ENCODE measurements at places on chromosomes 3 and 15.

DNA sequence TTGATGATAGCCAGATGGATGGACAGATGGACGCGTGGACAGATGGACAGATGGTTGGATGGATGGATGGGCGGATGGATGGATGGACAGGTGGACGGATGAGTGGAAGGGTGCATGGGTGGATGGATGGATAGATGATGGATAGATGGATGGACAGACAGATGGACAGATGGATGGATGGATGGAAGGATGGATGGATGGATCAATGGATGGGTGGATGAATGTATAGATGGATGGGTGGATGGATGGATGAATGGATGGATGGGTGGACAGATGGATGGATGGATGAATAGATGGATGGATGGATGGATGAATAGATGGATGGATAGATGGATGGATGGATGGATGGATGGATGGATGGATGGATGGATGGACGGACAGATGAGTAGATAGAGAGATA, 40.9 kb downstream of the GABRB3 start:
- DNase-seq: no peak
- no peak overlapping the region for H3K4me3 ChIP-seq
- H3K27me3 ChIP-seq: no peaks in the 10 kb centered on the region
- H3K36me3 ChIP-seq: no peaks in the 10 kb centered on the region

- no peak for DNase-seq
- no peaks in the 10 kb centered on the region for H3K36me3 ChIP-seq
Observed at GRCh38 chr15:69490356-69491037, 37.9 kb downstream of the RPLP1 start.

GRCh38 chr3:63279005-63279841, 1.1 kb downstream of the SYNPR start:
- no peak overlapping the region for H3K4me3 ChIP-seq
- no peak for DNase-seq
- H3K27me3 ChIP-seq: peaks cover 16% of the 10 kb centered on the region

- H3K4me1 ChIP-seq: peaks cover 95% of the 10 kb centered on the region
- peak overlapping the region; percentile 38 for H3K4me3 ChIP-seq
- peaks cover 65% of the 10 kb centered on the region for H3K36me3 ChIP-seq
- H3K27ac ChIP-seq: peak overlapping the region; percentile 97
Observed at GRCh38 chr15:67115586-67115969, 50.2 kb downstream of the SMAD3 start.

DNA sequence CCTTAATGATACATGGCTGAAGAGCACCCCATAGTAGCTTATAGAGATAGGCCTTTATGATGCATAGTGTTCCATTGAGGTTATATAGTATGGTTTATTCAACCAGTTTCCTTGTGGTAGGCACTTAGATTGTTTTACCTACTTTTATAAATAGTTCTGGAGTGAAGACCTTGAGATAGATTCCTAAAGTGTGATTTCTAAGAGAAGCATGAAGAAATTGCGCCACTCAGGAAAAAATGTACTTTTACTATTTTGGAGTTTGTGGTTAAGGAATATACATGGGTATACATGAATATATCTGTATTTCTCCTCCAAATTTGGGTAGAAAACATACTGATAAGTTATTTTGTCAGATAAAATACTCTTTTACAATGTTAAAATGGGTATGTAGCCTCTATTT, 70.5 kb downstream of the CHD2 start:
- H3K36me3 ChIP-seq: peaks cover 53% of the 10 kb centered on the region
- H3K4me1 ChIP-seq: peaks cover 31% of the 10 kb centered on the region
- no peak overlapping the region for H3K4me3 ChIP-seq
- DNase-seq: no peak
- peak overlapping the region; percentile 41 for H3K27ac ChIP-seq
